ENCODE measurements at places on chromosomes 12 and 14. TPM values are rescaled to one million over a fixed set of nuclear protein-coding genes. Genes with fewer than 3 reads are reported as not detected.
A peak's percentile ranks its signal among the peaks of the same experiment; 100 is the strongest.

GRCh38 chr14:22847661-22848341 is 11.4 kb downstream of the MMP14 start:
- no peak for DNase-seq
- no peaks in the 10 kb centered on the region for H3K27me3 ChIP-seq
- peak overlapping the region; percentile 89 for H3K27ac ChIP-seq

GRCh38 chr14:52590318-52590717 is 37.7 kb downstream of the GPR137C start:
- no peaks in the 10 kb centered on the region for H3K4me1 ChIP-seq
- no peaks in the 10 kb centered on the region for H3K36me3 ChIP-seq
- H3K27ac ChIP-seq = no peak overlapping the region

- H3K4me1 ChIP-seq = peaks cover 29% of the 10 kb centered on the region
- H3K27me3 ChIP-seq = peaks cover 8% of the 10 kb centered on the region
- H3K27ac ChIP-seq = peak overlapping the region; percentile 63
- H3K4me3 ChIP-seq = no peak overlapping the region
These were observed 24.1 kb upstream of the BCDIN3D start for GRCh38 chr12:49866859-49867569.

DNA sequence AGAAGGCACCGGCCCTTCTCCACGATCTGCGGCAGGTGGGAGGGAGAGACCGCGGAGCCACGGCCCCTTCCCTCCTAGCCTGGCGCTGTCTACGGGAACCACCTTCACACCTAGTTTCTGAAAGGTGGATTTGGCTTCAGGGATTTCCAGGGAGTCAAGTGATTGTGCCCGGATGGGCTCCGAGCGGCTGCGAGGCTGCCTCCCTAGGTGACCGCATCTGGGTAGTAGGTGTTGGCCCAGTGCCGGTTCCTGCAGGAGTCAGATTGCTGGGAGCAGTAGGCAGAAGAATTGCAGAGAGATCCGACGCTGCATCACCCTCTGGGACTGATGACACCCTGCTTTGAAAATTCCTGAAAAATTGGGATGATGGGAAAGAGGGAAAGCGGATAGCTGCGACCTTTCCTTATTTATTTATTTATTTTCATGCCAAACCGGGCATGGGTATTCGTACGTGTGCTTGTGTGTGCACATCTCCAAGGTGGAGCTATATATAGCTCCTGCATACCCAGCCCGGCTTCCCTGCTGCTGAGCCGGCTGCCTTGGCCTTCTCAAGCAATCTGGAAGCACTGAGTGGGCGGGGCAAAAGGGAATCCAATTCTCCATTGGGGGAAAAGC is 1.1 kb downstream of the CNTN1 start:
- peak overlapping the region; percentile 65 for H3K27ac ChIP-seq
- H3K4me3 ChIP-seq = peak overlapping the region; percentile 49
- peaks cover 19% of the 10 kb centered on the region for H3K27me3 ChIP-seq
- peak; percentile 52 for DNase-seq

GRCh38 chr12:110927546-110927945 is 7.2 kb upstream of the MYL2 start:
- no peaks in the 10 kb centered on the region for H3K36me3 ChIP-seq
- peaks cover 69% of the 10 kb centered on the region for H3K27me3 ChIP-seq
- H3K27ac ChIP-seq = no peak overlapping the region
- H3K4me1 ChIP-seq = no peaks in the 10 kb centered on the region

GRCh38 chr14:99030454-99030853 is 241.5 kb downstream of the BCL11B start:
- H3K4me1 ChIP-seq = peaks cover 6% of the 10 kb centered on the region
- no peak for DNase-seq
- H3K27me3 ChIP-seq = no peaks in the 10 kb centered on the region
- no peaks in the 10 kb centered on the region for H3K36me3 ChIP-seq
- H3K4me3 ChIP-seq = no peak overlapping the region

DNA sequence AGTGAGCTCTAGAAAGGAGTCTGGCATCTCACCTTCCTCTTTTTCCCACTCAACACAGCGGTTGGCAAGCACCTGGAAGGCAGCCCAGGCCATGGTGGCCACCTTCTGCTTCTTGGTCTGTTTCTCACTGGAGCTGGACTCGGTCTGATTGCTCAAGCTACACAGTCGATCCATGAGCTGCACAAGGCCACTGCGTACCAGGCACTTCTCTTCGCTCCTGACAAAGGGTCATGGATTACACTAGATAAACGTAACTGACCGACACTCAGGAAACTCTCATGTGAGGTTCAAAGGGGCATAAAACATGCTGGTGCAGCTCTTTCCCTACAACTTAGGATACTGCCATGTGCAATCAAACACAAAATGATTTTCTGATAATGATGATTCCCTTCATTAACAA is 113.7 kb downstream of the TRAFD1 start:
- H3K27me3 ChIP-seq = no peaks in the 10 kb centered on the region
- no peak for DNase-seq
- peaks cover 100% of the 10 kb centered on the region for H3K36me3 ChIP-seq
- no peak overlapping the region for H3K4me3 ChIP-seq

GRCh38 chr12:120944645-120945217 is 33.6 kb upstream of the HNF1A start:
- DNase-seq = peak; percentile 67
- H3K4me3 ChIP-seq = no peak overlapping the region
- H3K27me3 ChIP-seq = no peaks in the 10 kb centered on the region
- H3K4me1 ChIP-seq = no peaks in the 10 kb centered on the region
- no peak overlapping the region for H3K27ac ChIP-seq

GRCh38 chr12:97075934-97076630 is 169.0 kb downstream of the NEDD1 start:
- DNase-seq = no peak
- H3K36me3 ChIP-seq = no peaks in the 10 kb centered on the region
- H3K27me3 ChIP-seq = no peaks in the 10 kb centered on the region

GRCh38 chr12:63841571-63841970 is 2.9 kb upstream of the SRGAP1 start:
- H3K36me3 ChIP-seq = no peaks in the 10 kb centered on the region
- H3K4me3 ChIP-seq = no peak overlapping the region
- H3K27ac ChIP-seq = no peak overlapping the region
- H3K27me3 ChIP-seq = peaks cover 3% of the 10 kb centered on the region

DNA sequence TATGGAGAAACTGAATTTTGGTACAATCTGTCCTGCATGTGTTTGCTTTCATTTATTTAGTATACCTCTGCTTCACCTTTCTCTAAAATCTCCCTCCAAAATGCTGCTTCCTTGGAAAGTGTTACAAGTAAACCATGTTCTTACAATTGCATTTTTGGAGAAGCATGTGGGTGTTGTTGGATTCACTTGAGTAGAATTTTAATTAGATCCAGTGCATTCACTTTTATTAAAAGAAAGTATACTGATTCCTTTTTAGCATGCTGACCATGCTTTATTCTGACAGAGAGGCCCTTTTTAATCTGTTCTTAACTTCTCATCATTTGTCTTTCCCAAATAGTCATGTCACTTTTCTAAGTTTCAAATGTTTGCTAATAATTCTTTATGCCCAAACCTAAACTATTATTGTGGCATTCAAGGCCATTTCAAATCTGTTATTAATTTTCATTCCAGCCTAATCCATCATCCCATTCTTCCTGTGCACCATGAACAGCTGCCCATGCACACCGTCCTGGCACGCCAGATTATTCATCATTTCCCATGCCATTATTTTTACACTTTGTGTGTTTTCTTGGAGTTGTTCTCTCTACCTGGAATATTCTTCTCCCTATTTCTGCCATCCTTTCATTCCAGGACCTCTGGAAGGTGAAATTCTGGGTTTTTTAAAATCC is 90.7 kb downstream of the METTL25 start:
- no peaks in the 10 kb centered on the region for H3K4me1 ChIP-seq
- H3K27me3 ChIP-seq = no peaks in the 10 kb centered on the region
- H3K36me3 ChIP-seq = no peaks in the 10 kb centered on the region
- no peak for DNase-seq

- H3K36me3 ChIP-seq = no peaks in the 10 kb centered on the region
- H3K27ac ChIP-seq = no peak overlapping the region
- H3K4me1 ChIP-seq = peaks cover 27% of the 10 kb centered on the region
- H3K27me3 ChIP-seq = peaks cover 100% of the 10 kb centered on the region
These were observed 6.8 kb downstream of the SIX1 start for GRCh38 chr14:60642270-60643140.

GRCh38 chr14:77980475-77981321 is 180.8 kb downstream of the ADCK1 start:
- peak overlapping the region; percentile 31 for H3K4me3 ChIP-seq
- DNase-seq = peak; percentile 84
- H3K27ac ChIP-seq = peak overlapping the region; percentile 52
- no peaks in the 10 kb centered on the region for H3K36me3 ChIP-seq

DNA sequence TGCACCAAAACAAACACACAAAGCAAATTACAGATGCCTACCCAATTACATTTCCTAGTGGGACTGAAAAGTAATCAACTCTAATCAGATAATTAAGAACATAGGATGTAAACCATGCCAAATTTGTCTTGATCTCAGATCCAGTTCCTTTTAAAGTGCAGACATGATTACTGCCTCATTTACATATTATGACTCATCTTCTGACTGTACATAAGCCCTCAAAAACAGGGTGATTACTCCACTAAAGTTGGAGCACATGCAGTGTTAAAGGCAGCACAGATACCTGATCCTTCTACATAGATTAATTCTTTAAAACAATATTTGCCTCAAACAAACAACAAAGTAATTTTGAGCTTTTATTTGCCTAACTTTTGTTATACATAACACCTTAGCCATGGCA is 337.2 kb downstream of the RPS29 start:
- DNase-seq = no peak
- H3K36me3 ChIP-seq = no peaks in the 10 kb centered on the region
- H3K4me3 ChIP-seq = no peak overlapping the region
- H3K27me3 ChIP-seq = no peaks in the 10 kb centered on the region
- H3K27ac ChIP-seq = no peak overlapping the region

GRCh38 chr12:112163471-112163991 is 38.2 kb downstream of the TRAFD1 start:
- no peak for DNase-seq
- H3K27ac ChIP-seq = no peak overlapping the region
- H3K4me3 ChIP-seq = no peak overlapping the region
- H3K36me3 ChIP-seq = peaks cover 91% of the 10 kb centered on the region
- no peaks in the 10 kb centered on the region for H3K27me3 ChIP-seq

- H3K27me3 ChIP-seq = no peaks in the 10 kb centered on the region
- no peaks in the 10 kb centered on the region for H3K36me3 ChIP-seq
- H3K4me1 ChIP-seq = peaks cover 7% of the 10 kb centered on the region
- no peak overlapping the region for H3K4me3 ChIP-seq
These were observed 88.7 kb upstream of the DHRS4 start for GRCh38 chr14:23864861-23865260.

GRCh38 chr12:47931187-47931586 is 26.4 kb upstream of the VDR start:
- DNase-seq = no peak
- no peaks in the 10 kb centered on the region for H3K27me3 ChIP-seq
- no peaks in the 10 kb centered on the region for H3K36me3 ChIP-seq
- peaks cover 6% of the 10 kb centered on the region for H3K4me1 ChIP-seq
- no peak overlapping the region for H3K27ac ChIP-seq
- H3K4me3 ChIP-seq = no peak overlapping the region

DNA sequence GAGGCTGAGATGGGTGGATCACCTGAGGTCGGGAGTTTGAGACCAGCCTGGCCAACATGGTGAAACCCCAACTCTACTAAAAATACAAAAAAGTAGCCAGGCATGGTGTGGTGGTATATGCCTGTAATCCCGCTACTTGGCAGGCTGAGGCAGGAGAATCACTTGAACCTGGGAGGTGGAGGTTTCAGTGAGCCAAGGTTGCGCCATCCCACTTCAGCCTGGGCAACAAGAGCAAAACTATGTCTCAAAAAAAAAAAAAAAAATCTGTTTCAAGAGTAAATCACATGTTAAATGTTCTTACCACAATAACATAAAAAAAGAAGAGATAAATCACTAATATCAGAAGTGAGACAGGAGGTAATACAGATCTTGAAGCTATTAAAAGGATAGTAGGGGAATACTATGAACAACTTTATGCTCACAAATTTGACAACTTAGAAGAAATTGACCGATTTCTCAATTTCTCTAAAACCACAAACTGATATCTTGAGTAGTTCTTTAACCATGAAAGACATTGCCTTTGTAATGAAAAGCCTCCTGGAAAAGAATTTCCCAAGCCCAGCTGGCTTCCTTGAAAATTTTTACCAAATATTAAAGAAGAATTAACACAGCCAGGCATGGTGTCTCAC is 37.7 kb downstream of the TAOK3 start:
- H3K4me3 ChIP-seq = no peak overlapping the region
- no peaks in the 10 kb centered on the region for H3K27me3 ChIP-seq
- peaks cover 64% of the 10 kb centered on the region for H3K4me1 ChIP-seq
- no peak for DNase-seq

DNA sequence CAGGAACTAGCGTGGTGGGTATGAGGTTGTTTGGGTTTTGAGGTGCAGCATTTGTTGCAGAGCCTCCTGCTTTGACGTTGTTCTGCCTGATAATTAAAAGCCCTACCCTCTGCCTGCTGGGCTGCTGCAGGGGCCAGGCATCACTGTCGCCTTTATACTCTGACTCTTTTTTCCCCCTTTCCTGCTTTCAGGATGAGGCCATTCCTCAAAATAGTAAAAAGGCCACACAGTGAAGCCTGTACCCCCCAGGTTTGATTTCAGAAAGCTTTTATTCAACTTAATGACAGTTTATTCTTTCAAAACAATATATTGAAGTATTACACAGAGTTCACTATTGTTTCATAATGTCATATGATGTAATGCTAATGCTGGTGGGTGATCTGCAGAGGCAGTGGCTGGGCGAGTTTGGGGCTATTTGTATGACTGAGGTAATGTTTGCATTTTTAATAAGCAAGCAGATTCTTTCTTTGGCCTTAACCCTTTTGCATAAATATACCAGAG is 9.1 kb downstream of the BORCS5 start:
- no peak for DNase-seq
- H3K27ac ChIP-seq = peak overlapping the region; percentile 43
- no peak overlapping the region for H3K4me3 ChIP-seq
- peaks cover 28% of the 10 kb centered on the region for H3K36me3 ChIP-seq

GRCh38 chr14:91149462-91149861 is 35.6 kb downstream of the DGLUCY start:
- H3K36me3 ChIP-seq = peaks cover 55% of the 10 kb centered on the region
- H3K27ac ChIP-seq = peak overlapping the region; percentile 85
- DNase-seq = peak; percentile 75
- no peak overlapping the region for H3K4me3 ChIP-seq
- H3K4me1 ChIP-seq = peaks cover 42% of the 10 kb centered on the region
- no peaks in the 10 kb centered on the region for H3K27me3 ChIP-seq

GRCh38 chr12:67655829-67656228 is 7.3 kb downstream of the DYRK2 start:
- H3K4me3 ChIP-seq = no peak overlapping the region
- peaks cover 76% of the 10 kb centered on the region for H3K4me1 ChIP-seq
- peaks cover 34% of the 10 kb centered on the region for H3K36me3 ChIP-seq
- no peak overlapping the region for H3K27ac ChIP-seq
- no peaks in the 10 kb centered on the region for H3K27me3 ChIP-seq
- no peak for DNase-seq

GRCh38 chr12:71655495-71655894 is 8.2 kb downstream of the ZFC3H1 start:
- DNase-seq = no peak
- peaks cover 12% of the 10 kb centered on the region for H3K4me1 ChIP-seq
- H3K36me3 ChIP-seq = peaks cover 65% of the 10 kb centered on the region
- no peaks in the 10 kb centered on the region for H3K27me3 ChIP-seq

Gene KRT2
- polyA plus RNA-seq = not detected

Gene IAPP
- 1.2 TPM for polyA plus RNA-seq

Gene LIMA1
- polyA plus RNA-seq = 33.7 TPM

Gene PIWIL1
- not detected for polyA plus RNA-seq

Gene DPPA3
- polyA plus RNA-seq = not detected

Gene IL23A
- 0.56 TPM for polyA plus RNA-seq

Gene SSTR1
- polyA plus RNA-seq = 4.2 TPM

Data from stomach (tissue), 19 donors.